ENCODE measurements at places on chromosomes 2 and 18.

DNA sequence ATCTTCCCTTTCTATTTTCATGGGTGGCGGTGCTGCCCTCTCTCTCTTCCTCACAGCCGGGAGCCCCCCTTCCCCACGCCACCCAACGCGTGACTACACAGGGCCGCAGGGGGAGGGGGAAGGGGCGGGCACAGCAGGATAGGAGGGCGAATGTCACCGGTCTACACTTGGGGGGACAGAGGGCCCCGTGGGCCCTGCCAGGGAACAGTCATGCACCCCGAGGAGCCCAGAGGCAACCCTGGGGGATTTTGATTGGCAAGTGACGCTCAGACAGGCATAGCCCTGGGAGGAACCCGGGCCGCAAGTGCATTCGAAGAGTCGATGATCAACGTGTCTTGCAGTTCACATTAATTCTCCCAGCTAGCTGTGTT, 91.1 kb upstream of the ANKRD30BL start:
- DNase-seq, result no peak

DNA sequence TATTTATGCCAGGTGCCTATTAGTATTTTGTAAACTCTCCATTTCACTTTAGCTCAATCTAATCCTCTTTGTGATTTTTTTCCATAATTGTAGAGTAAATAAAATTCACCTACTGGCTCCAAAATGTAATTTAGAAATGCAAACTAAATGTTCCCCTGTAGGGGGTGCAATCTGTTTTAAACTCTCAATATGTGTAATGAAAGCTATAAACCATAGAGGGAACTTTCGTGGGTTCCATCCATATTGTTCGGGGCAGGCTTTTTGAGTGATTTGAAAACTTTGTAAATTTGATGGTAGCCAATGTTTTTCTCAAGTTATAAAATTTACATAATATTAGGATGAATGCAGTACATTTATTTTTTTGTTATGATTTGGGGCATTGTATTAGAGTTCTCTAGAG, 49.4 kb downstream of the TSPYL6 start:
- DNase-seq, result no peak

DNA sequence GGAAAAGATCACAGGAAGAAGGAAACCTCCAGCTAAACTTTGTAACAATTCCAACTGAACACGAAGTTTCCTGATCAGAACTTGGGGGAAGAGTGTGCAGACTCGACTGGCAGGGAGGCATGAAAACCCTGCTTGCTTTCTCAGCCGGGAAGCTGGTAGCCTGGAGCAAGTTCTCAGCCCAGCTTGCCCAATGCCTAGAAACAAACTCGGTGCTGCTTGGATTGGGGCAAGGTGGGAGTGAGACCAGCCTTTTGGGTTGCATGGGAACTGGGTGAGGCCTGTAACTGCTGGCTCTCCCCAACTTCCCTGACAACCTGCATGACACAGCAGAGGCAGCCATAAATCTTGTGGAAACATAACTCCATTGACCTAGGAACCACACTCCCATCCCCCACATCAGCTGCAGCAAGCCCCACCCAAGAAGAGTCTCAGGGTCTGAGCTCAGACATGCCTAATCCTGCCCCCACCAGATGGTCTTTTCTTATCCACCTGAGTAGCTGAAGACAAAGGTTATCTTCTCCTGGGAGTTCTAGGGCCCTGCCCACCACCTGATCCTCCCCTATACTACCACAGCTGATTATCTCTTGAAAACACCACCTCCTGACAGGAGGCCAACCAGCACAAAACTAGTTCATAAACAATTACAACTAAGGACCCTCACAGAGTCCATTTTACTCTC, 1859.7 kb upstream of the CELF4 start:
- DNase-seq, result no peak

- no peak for DNase-seq
These were observed 572.6 kb downstream of the ARHGAP15 start for GRCh38 chr2:143701785-143702184.

- DNase-seq, result peak; percentile 61
These were observed 4.4 kb upstream of the NEU4 start for GRCh38 chr2:241804326-241805229.

DNA sequence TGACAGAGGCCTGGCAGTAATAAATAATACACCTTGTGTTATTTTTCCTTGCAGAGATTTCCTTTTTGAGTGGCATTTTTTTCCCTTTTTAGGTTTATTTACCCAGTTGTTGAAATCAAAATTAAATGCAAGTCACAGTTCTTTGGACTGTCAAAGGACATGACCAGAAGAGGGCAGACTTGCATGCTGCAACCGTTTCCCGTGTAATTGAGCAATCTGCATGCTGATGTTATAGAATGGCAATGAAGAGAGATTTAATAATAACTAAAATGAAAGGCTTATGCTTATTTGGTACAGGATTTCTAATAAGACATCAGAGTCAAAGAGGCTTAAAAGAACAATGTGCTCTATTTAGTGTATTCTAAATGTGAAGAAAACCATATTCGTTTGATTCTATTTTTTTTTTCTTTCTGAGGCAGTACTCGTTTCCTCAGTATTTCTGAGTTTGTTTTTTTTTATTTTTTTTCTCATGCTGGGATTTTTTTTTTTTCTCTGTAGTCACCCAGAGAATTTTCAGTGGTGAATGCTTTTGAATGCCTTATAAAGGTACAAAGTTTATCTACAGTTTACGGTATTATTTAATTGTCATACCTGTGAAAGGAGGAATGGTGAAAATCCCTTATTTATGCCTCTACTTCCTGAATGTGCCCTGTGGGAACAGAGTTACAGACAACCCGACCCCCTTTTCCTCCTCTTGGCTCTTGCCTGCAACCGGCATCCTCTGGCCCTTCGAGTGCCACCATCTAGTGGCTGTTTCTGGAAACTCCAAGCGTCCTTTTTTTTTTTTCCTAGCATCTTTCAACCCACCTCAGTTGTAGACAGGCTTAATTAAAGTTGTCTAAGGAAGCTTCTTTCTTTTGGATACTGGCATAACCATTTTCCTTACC, 368.5 kb downstream of the LRRTM1 start:
- DNase-seq, result no peak

- DNase-seq, result no peak
These were observed 40.1 kb downstream of the RASGRP3 start for GRCh38 chr2:33516456-33516995.

DNA sequence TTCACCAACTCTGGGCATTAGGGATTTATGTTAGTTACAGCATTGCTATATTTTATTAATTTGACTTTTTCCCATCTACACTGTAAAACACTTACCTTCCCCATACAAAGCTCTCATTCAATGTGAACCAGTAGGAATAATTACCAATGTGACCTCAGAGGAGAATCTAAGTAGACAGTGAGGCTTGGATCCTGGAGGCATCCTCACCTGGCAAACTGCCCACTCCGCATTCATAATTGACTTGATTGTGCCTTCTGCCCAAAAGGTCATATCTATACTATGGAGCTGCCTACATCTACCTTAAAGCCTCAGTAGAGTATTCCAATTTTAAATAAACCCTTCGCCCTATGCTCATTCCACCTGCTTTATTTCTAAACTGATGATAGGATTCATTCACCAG, 45.4 kb upstream of the SCN1A start:
- no peak for DNase-seq

- DNase-seq, result peak; percentile 37
These were observed 53.9 kb downstream of the REEP1 start for GRCh38 chr2:86283411-86284030.

- no peak for DNase-seq
These were observed 117.4 kb downstream of the STPG4 start for GRCh38 chr2:47037678-47038077.

GRCh38 chr2:240622531-240623235, 2.6 kb upstream of the GPR35 start:
- DNase-seq, result peak; percentile 64

DNA sequence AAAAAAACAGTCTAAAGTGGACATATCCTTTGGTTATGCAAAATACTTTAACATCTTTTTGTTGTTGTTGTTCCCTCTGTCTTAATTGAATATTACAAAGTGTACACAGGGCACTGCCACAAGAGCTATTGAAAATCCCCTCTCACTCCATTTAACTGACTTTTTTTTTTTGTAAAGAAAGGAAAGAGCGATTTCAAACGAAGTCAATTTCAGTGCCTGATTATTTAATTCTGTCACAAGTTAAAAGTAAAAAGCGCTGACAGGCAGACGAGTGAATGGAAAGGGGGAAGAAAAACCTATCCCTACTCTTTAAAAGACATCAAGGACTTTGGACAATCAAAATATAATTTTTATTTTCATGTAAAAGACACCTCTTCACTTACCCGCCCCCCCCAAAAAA, 1.9 kb downstream of the FIGN start:
- no peak for DNase-seq

- no peak for DNase-seq
These were observed 700.1 kb downstream of the CNTNAP5 start for GRCh38 chr2:124725187-124725586.

DNA sequence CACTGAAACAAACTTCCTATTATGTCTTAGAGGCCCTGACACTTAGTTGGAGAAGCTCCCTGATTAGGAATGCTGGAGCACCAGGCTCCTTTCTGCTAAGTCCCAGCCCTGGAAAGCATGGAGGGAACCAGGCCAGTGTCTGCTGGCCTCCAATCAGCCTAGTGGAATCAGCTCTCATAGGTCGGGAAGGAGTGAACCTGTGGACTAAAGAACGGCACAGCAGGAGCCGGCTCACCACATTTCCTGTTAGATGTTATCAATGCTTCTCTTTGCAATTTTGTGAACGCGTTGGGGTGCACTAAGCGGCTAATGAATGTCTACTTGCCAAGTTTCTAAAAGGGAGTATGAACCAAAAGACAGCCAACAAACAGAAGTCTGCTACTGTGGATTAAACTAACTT, 296.6 kb downstream of the NAPG start:
- no peak for DNase-seq

GRCh38 chr2:61135510-61135909, 26.5 kb upstream of the C2orf74 start:
- DNase-seq, result no peak

- no peak for DNase-seq
These were observed 67.4 kb upstream of the HAAO start for GRCh38 chr2:42859791-42860190.

DNA sequence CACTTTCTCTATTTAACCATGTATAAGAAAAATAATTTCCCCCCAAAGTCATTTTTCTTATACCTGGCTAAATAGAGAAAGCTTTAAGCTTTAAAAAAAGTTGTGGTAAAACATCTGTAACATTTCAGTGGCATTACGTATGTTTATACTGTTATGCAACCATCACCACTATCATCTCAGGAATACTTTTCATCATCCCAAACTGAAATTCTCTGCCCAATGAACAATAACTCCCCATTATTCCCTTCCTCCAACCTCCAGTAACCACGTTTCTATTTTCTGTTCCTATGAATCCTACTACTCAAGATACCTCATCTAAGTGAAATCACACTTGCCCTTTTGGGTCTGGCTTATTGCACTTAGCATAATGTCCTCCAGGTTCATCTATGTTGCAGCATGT, 1.7 kb upstream of the SLC3A1 start:
- no peak for DNase-seq

DNA sequence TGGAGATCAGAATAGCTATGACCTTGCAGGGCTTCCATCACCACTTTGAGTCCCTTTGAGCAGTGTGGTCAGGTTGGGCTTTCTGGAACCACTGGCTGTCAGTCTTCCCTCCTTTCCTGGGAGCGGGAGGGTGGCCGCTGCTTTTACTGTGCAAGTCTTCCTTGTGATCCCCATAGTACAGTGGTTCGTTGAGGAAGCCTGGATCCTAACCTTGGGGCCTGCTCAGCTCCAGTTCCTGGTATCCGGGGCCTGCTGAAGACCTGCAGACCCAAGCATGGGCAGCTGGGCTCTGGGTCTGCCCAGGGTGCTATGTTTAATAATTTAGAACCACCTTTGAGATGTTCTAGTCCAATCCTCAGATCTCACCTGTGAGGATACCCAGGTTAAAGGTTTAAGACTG, 104.2 kb downstream of the CLIP4 start:
- DNase-seq, result no peak

- no peak for DNase-seq
These were observed 84.2 kb downstream of the DTNA start for GRCh38 chr18:34794348-34794747.

- no peak for DNase-seq
These were observed 265.9 kb downstream of the TFCP2L1 start for GRCh38 chr2:121019071-121019470.

GRCh38 chr2:17373741-17374140, 144.5 kb downstream of the RAD51AP2 start:
- DNase-seq, result no peak

DNA sequence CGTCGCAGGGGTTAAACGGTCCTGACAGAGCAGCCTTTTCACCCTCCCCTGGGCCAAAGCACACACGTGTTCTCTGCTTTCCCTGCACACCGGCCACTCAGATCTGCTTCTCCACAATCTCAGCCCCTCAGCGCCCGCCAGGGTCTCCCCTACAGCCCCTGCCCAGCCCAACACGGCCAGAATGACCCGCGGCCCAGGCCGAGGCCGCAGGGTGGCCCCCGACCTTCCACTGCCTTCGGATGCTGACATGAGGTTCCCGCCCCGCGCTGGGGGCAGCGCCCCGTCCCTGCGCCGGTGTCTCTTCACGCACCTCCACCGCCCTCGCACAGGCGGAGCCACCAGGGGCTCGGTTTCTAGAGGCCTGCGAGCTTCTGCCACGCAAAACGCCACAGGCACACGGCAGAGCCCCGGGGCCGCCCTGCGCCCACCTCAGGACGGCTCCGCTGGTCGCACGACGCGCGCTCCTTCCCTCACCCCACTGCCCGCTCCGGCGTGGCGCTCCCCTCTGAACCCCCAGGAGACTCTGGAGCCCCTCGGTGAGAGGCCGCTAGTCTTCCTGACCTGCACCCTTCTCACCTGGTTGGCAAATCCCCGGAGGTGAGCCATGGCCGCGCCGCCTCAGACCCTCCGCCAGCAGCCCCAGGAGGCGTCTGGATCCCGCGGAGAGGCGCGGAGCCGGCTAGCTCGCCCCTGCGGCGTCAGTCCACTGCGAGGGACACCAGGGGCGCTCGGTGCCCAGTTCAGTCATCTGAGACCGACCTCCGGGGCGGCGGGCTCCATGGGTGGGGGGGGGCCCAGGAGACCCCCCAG, 749 bp downstream of the STK25 start:
- DNase-seq, result peak; percentile 85

- no peak for DNase-seq
These were observed 109.7 kb downstream of the CD8B2 start for GRCh38 chr2:106596844-106597243.

DNA sequence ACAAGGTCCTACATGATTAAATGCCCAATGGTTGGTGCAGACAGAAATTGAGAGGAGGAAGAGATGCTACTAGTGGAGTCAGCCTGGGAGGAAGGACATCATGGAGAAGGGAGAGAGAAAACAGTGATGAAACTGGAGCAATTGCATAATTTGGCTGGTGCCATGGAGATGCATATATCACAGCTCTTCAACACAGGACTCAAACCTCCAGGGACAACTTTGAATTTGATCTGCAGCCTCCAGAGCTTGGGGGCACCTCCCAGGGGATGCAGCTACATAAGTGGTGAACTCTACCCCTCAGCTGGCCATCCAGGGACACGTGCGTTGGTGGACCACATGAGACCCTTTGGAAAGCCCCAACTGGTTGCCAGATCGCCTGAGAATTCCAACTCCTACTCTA, 80.4 kb downstream of the CTAGE1 start:
- DNase-seq, result no peak

GRCh38 chr2:167292430-167293171, 404.3 kb downstream of the XIRP2 start:
- DNase-seq, result peak; percentile 93

GRCh38 chr2:236642584-236643291, 73.1 kb downstream of the ACKR3 start:
- peak; percentile 72 for DNase-seq

GRCh38 chr2:237200462-237200861, 114.8 kb downstream of the COPS8 start:
- DNase-seq, result no peak
